MM.1S (cell line): ENCODE measurements at places on chromosomes 4 and X.

- no peak for DNase-seq
These were observed 371.9 kb upstream of the PITX2 start for GRCh38 chr4:110994781-110995180.

DNA sequence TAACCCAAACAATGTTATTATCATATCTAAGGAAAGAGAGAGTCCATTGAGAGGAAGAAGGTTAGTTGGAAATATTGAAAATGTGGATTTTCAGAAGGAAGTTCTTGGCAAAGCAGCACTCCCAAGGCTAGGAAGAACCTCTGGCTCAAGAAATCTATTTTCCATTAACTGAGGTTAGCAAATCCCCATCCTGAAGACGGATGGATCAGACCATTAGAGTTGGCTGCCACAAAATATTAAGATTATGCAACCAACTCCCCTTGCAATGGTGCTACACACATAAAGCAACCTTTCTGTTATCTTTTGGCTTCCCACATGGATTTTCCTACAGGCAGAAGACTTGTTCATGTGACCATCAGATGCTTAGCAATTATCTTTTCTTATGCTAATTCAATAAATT, 96.3 kb downstream of the COL4A6 start:
- DNase-seq: no peak

GRCh38 chrX:78514852-78515251, 144.3 kb downstream of the RTL3 start:
- DNase-seq: peak; percentile 63

- no peak for DNase-seq
These were observed 6.1 kb downstream of the TCEANC start for GRCh38 chrX:13659063-13659462.

DNA sequence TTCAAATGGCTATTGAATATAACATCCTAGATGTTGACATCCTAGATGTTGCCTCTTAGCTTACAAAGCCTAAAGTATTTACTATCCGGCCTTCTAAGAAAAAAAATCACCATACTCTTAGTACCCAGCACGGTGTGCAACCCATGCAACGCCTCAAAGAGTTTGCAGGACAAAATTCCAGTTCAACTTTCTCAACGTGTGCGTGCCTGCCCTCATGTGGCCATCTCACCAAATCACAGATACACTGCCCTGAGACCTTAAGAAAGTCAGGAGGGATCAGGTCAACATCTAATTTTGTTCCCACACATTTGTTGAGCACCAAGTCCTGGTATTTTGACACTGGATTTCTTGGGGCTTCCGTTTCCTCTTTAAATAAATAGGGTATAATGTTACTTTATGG, 68.3 kb downstream of the CRMP1 start:
- DNase-seq: peak; percentile 63

- DNase-seq: no peak
These were observed 20.0 kb upstream of the VCX2 start for GRCh38 chrX:8191022-8191421.

DNA sequence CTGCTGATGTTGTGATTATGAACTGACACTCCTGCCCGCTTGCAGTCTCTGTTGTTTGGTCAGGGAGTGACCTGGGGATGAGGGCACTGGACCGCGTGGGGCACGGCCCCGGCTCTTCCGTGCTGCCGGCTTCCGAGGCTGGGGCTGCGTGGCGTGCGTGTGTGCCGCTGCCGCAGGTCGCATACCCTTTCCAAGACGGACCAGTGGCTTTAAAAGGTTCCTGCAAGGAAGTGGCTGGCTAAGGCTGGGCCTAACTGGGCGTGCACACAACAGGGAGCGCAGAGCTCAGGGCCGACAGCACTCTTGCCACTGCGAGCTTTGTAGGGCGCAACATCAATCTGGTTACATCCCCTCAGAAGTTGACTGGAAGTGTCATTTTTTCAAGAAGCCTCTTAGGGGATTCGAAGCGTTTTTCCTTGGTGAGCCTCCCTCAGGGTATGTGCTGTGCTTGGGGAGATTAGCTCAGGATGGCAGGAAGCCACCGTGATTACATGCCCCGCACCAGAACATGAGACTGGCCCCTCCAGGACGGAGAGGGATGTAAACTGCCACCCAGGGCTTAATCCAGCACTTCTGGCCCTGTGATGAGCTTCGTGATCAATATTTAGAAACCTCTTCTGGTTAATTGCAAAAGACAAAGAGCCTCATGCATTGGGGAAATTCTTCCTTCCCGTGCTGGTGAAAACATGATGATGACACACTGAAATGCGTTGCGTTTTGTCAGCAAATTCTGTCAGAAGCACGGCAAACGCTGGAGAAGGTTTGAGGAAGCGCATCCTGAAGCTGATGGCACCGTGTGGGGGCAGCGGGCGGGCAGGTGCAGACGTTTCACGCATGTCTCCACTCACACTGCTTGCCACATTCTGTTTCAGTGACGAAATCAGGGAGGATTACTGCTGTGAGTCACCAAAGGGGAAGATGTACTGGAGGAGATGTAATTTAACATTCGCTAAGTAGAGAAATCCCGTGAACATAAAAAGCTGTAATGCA, 11.1 kb downstream of the MAEA start:
- DNase-seq: no peak

- DNase-seq: no peak
These were observed 59.8 kb downstream of the CPLX1 start for GRCh38 chr4:766152-766515.

DNA sequence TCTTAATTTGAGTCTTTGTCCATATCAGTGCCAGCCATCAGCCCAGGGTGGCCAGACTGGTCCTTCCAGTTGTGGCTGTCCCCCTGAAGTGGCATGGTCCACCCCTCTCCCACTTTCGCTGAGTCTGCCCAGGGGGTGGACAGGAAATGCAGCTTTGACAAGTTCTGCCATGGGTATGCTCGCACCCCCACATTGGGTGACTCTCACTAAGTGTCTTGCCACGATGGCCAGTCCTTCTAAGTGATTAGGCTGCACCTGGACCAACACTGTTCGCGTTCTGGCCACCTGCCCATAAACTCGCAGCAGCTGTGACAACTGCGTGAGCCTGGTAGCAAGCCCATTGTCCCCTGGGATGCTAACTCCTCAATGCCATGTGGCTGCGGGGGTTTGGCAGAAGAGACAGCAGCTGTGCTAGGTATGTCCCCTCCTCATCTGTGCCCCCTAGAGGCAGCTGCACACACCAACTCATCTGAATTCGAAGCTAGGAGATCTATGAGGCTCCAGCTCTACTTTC, 10.0 kb upstream of the LNX1 start:
- DNase-seq: peak; percentile 6

DNA sequence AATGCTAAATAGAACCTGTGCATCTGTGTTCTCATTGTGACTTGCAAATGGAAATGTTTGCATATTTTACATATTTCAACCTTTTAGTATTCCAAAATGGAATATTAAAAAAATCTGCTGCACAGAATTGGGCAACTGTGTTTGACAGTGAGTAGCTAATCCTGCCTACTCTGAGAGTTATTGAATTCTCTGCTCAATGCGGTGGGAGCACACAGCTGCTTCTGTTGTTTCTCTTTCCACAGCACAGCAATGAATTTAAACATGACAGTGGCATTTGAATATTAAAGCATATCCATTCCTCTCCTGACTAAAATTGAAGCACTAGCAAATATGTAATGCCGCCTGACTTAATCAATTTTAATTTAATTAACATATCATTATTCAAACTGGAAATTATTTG, 366.6 kb downstream of the GASK1B start:
- no peak for DNase-seq

- no peak for DNase-seq
These were observed 18.8 kb upstream of the RPL34 start for GRCh38 chr4:108601532-108601931.

GRCh38 chrX:14616301-14616700, 87.0 kb downstream of the GLRA2 start:
- DNase-seq: no peak

GRCh38 chr4:53186714-53187358, 179.0 kb downstream of the SCFD2 start:
- DNase-seq: no peak

- no peak for DNase-seq
These were observed 464.3 kb downstream of the TMA16 start for GRCh38 chr4:163958751-163959150.

GRCh38 chrX:120755066-120755846, 120.4 kb downstream of the CT47B1 start:
- peak; percentile 76 for DNase-seq
